ENCODE measurements at places on chromosomes 4 and X. TPM values are rescaled to one million over a fixed set of nuclear protein-coding genes. Genes with fewer than 3 reads are reported as not detected.
A peak's percentile ranks its signal among the peaks of the same experiment; 100 is the strongest.

GRCh38 chr4:169707958-169708643, 49.6 kb downstream of the HPF1 start:
- DNase-seq: no peak

DNA sequence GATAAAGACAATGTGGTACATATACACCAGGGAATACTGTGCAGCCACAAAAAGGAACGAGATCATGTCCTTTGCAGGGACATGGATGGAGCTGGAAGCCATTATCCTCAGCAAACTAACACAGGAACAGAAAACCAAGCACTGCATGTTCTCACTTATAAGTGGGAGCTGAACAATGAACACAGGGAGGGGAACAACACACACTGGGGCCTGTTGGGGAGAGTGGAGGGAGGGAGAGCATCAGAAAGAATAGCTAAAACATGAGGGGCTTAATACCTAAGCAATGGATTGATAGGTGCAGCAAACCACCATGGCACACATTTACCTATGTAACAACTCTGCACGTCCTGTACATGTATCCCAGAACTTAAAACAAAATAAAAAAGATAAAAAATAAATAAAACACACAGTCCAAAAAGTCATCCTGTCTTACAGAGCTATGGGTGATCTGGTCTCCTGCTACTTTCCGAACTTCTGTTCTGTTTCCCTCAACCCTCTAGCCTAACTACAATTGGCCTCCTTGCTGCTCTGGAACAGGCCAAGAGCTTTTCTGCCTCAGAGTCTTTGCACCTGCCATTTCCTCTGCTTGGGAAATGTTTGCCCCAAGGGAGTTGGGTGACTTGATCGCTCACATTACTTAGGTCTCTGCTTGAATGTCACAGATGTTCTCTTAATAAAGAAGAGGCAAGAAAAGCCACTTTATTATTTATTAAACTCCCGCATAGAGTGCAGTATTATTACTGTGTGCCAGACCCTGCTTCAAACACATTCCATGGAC, 1.1 kb upstream of the CD38 start:
- DNase-seq: no peak

GRCh38 chr4:81609844-81610243, 138.1 kb upstream of the RASGEF1B start:
- DNase-seq: no peak

DNA sequence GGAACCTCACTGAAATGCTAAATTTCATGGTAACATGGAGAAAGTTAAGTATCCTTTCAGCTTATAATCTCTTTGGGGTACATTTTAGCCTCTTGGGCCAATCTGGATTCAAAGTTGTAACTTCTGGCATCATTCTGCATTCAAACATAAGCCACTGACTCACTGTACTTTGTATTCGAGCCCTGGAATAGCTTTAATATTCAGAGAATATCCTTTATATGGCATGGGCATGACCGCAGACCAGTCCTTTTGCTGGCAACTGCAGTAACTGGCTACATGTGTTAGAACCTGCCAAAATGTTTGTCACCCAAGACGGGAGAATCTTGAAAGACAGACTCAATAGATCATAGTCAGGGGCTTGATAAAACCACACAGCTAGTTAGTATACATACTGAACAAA, 3.3 kb downstream of the GASK1B start:
- no peak for DNase-seq

DNA sequence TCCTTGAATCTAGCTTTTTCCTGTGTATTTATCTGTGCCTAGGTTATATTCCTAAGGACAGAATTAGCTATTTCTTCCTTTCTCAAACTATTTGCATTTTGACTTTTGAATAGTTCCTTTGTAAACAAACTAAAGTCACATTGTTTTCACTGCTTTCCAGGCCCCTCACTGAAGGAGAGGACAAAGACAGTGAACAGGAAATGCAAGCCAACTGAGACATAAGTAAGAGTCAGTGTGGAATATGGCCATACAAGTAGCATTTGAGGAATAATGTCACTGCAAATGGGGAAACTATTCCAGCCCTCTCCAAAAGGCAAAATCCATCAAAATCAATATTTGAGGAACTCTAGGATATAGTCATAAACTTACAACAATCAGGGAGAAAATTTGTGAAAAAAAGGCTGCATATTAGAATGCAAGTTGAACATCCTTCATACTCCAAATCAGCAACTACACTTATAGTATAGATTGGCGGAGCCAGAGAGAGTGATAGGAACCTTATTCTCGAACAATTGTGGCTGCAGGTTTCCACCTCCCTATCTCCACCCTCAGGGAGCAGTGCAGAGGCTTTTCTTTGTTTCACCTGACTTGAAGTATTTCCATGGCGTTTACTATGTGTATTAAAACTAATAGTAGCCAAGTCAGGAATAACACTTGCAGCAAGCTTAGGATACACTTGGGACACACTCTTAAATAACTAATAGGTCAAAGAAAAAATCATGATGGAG, 1110.4 kb upstream of the ADGRL3 start:
- DNase-seq: no peak

GRCh38 chrX:119266364-119266995, 30.4 kb downstream of the PGRMC1 start:
- no peak for DNase-seq

- DNase-seq: no peak
Measured at GRCh38 chr4:4603067-4603466, 61.2 kb upstream of the STX18 start.

DNA sequence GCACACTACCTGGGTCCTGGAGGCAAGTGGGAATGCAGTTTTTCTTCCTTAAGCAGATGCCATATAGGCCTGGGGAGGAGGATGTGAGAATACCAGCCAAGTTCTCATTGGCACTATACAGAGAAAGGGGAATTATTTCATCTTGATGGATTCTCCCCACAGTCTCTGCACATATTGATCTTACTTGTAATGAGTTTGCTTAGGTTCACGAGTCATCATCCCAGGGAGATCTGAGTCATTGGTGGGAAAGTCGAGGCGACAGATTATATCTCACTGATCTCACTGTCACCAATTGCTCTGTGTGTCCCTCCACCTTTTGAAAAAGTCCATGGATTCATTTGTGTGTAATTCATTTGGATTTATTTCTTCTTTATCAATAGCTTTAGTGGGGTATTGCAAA, 156.8 kb downstream of the AR start:
- DNase-seq: no peak

DNA sequence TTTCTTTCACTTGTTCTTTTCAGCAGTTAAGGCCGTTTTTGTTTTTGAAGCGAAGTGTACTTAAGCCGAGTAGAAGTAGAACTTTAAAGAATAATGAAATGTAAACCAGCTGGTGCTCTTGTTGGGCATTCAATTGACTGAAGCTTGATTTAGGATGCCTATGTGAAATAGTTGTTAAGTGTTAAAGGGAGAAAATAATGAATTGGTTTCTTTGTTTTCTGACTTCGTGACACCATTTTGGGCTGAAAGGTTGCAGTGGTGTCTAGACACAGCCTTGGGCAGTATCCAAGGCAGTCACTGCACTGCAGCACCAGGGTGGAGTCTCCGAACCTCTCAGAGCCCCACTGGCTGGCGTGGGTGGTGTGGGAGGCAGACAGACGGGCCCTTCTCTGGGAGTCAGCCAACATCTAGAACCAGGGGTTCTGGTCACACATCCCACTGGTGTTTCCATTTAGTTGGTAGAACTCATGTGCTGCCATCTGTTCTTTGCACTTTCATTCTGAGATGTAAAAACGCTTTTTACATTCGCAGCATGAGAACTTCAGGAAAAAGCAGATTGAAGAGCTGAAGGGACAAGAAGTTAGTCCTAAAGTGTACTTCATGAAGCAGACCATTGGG, 3.5 kb downstream of the UCHL1 start:
- DNase-seq: no peak

GRCh38 chrX:71214604-71215337, 8.3 kb upstream of the GJB1 start:
- DNase-seq: no peak

- no peak for DNase-seq
Measured at GRCh38 chrX:132173647-132174046, 45.6 kb downstream of the RAP2C start.

- no peak for DNase-seq
Measured at GRCh38 chr4:15021946-15022345, 19.7 kb downstream of the CPEB2 start.

GRCh38 chr4:28004520-28004919, 1143.9 kb downstream of the STIM2 start:
- no peak for DNase-seq

GRCh38 chrX:12946838-12947544, 27.9 kb upstream of the TMSB4X start:
- peak; percentile 74 for DNase-seq

GRCh38 chr4:62028745-62029144, 828.6 kb downstream of the ADGRL3 start:
- no peak for DNase-seq

- no peak for DNase-seq
Measured at GRCh38 chrX:95662200-95662599, 1022.4 kb upstream of the DIAPH2 start.

- no peak for DNase-seq
Measured at GRCh38 chr4:147307896-147308674, 172.8 kb upstream of the EDNRA start.

GRCh38 chr4:181148470-181148869, 1094.7 kb upstream of the TENM3 start:
- DNase-seq: no peak

GRCh38 chr4:171794528-171794927, 18.7 kb upstream of the GALNTL6 start:
- DNase-seq: no peak

- peak; percentile 71 for DNase-seq
Measured at GRCh38 chrX:40009462-40009851, 88.3 kb downstream of the BCOR start.

GRCh38 chr4:41267997-41268396, 11.3 kb downstream of the UCHL1 start:
- DNase-seq: no peak

GRCh38 chr4:95510145-95510544, 38.6 kb downstream of the UNC5C start:
- DNase-seq: no peak

GRCh38 chrX:150152036-150152435, 211.1 kb upstream of the MAMLD1 start:
- no peak for DNase-seq

- no peak for DNase-seq
Measured at GRCh38 chrX:22373766-22374165, 101.1 kb downstream of the CBLL2 start.

DNA sequence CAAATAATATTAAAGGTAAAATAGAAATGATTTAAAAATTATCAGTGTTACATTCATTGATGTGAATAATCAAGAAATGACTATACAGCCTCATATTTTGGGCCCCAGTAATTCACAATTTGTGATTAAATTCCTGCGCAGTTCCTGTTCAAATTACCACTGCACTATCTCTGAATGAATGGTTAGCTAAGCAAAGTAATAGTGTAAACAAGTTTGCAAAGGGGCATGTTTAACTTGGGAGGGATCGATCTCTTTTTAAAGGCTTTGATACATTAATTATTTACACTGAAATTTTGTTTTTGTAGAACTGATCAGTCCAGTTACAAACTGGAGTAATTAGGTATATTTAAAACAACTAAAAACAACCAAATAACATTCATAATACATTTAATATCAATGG, 784.4 kb downstream of the RPA4 start:
- no peak for DNase-seq

DNA sequence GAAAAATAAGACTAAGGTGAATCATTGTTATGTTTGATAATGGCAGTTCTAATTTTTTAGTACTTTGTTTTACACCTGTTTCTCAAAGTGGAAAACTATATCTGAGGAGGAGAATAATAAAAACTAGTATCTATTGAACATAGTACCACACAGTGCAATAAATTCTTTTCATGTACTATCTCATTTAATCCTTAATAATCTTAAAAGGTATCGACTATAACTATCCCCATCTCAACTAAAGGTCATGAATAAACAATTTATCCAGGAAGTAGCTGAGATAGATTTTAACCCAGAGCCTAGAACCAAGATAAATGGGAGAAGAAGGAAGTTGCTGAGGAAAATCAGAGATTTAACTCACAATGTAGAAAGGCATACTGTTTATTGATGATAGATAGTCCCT, 2.5 kb downstream of the CHIC2 start:
- no peak for DNase-seq

GRCh38 chr4:111748157-111748556, 397.1 kb upstream of the FAM241A start:
- no peak for DNase-seq

DNA sequence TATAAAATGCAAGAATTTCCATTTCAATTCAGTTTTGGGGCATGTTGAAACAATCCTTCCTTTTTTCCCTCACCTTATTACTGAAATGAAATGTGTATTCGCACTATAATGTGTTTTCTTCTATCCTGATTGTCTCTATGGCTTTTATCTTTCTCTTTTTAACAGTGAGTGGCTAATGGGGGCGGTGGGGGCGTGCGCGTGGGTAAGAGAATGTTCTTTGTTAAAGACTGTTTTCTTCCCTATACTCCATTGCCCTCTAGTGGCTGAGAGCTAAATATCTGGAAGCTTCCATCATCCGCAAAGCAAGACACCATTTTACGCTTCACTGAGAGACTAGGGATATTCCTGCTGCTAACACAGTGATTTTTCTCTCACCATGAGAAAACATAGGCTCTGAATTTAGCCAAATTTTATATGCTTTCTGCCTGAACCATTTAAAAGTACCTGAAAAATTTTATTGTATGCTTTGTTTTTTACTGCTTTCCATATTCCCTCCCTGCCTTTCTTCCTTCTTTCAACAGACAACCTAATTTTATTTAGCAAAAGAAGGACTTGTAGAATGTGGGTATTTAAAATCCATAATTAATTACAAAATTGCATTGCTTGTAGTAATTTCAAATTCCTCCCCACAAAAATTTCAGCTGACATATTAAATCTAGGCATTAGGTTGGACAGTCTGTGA, 194.0 kb downstream of the GASK1B start:
- no peak for DNase-seq

GRCh38 chr4:119132306-119132705, 3.3 kb upstream of the MYOZ2 start:
- DNase-seq: no peak

HELT gene
- not detected for total RNA-seq

TEX11 gene
- total RNA-seq: not detected

DLG3 gene
- total RNA-seq: 41.8 TPM

FAM47C gene
- total RNA-seq: not detected

SGCB gene
- total RNA-seq: 23.6 TPM

BMPR1B gene
- total RNA-seq: 9.3 TPM

PROM1 gene
- 12.9 TPM for total RNA-seq

RRAGB gene
- 19.6 TPM for total RNA-seq

P2RY4 gene
- total RNA-seq: not detected

LGI2 gene
- 1.1 TPM for total RNA-seq

DRP2 gene
- total RNA-seq: 0.14 TPM
